Left ventricle myocardium inferior (tissue), 1 donor: ENCODE measurements at places on chromosomes 12 and 14.
A peak's percentile ranks its signal among the peaks of the same experiment; 100 is the strongest.

- no peak for DNase-seq
Measured at GRCh38 chr14:51581017-51581881, 70.5 kb upstream of the FRMD6 start.

DNA sequence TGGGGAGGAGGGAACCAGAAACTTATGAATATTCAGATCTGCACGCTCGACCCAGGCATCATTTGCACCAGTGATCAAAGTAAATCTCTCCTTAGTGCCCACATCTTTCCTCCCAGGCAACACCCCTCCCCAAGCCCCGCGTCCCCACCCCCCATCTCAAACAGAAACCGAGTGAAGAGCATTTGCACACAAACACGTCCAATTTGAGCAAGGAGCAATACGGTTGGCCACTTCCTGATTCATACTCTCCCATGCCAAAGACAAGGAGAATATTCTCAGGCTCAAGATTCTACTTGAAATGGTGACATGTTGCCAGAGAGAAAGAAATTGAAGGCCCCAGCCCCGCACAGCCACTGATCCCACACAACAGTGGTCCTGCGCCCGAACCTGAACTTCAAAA lies 7.1 kb downstream of the FOXN3 start:
- no peak for DNase-seq

GRCh38 chr14:84298663-84299195 lies 1231.2 kb upstream of the FLRT2 start:
- DNase-seq = no peak

DNA sequence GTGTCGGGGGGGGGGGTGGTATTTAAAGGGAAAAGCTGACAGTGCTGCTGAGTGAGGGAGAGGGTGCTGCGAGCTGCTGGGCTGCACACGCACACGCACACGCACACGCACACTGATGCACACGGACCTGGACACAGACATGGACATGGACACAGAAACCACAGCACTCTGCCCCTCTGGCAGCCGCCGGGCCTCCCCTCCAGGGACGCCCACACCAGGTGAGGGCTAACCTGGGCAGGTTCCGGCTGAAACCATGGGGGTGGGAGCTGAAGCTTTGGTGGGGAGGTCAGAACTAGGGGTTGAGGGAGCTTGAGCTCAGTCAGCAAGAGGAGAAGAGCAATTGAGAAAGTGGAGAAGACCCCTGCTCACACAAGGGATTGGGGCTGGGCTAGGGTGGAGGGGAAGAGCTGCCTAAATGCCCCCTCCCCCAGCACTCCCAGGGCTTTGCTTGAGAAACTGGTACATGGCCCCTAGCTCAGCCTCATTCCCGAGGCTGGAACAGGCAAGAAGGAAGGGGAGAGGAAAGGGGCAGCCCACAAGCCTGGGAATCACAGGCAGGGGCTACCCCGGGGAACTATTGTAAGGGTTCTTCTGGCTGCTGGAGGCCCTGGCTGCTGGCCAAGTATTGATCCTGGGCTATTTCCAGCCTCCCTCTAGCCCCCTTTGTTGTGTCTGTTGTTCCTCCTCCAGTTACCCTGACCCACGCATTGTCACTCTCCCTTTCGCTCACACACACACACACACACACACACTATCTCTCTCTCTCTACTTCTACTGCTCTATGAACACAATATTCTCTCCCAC lies at the start of gene REM2:
Gene REM2 (plus strand): TSS at position 50 of the 804 bp plus-strand sequence. CDS start 66 bp downstream, at position 116.
- no peak for DNase-seq

DNA sequence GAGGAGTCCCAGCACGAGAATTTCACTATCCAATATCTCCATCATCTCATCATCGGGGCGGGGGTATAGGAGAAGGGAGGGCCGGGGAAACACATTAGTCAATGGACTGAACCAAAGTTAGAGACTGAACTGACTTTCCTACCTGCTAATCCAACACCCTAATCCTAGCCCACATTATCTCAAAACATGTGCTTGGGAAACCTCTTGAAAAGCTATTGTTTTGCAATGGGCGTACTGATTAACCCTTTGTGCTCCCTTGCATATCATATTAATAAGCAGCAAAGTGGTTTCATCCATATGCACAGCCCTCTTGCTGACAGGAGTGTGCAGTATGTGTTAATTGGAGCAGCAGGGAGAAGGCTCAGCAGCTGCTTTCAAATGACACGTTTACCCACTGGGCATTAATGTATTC lies 125.7 kb upstream of the GRIP1 start:
- DNase-seq = no peak

- DNase-seq = no peak
Measured at GRCh38 chr12:25811656-25812126, 146.8 kb upstream of the RASSF8 start.

- DNase-seq = no peak
Measured at GRCh38 chr12:132326646-132327045, 2.7 kb downstream of the GALNT9 start.

GRCh38 chr14:92902726-92903125 lies 20.2 kb upstream of the CHGA start:
- no peak for DNase-seq

DNA sequence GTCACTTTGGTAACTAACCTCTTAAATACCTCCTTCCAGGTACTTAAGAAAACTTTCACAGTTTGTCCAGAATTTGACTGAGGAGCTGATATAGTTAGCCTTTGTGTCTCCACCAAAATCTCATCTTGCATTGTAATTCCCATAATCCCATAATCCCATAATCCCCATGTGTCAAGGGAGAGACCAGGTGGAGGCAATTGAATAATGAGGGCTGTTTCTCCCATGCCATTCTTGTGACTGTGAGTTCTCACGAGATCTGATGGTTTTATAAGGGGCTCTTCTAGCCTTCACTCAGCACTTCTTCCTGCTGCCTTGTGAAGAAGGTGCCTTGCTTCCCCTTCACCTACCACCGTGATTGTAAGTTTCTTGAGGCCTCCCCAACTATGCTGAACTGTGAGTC lies 7.8 kb upstream of the NOVA1 start:
- no peak for DNase-seq

GRCh38 chr14:44798386-44799242 lies 163.1 kb downstream of the KLHL28 start:
- DNase-seq = no peak

GRCh38 chr14:74596741-74597450 lies 15.1 kb downstream of the LTBP2 start:
- DNase-seq = no peak

DNA sequence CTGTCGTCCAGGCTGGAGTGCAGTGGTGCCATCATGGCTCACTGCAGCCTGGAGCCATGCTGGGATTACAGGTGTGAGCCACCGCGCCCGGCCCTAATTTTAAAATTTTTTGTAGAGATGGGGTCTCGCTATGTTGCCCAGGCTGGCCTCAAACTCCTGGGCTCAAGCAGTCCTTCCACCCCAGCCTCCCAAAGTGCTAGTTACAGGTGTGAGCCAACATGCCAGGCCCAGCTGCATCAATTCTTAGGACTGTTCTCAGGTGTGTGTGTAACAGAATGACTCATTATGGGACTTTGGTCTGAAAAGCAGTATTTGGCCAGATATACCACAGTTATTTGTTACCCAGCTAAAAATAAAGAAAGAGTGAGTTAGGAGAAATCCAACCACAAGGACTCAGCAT lies 17.4 kb downstream of the LETMD1 start:
- DNase-seq = no peak

DNA sequence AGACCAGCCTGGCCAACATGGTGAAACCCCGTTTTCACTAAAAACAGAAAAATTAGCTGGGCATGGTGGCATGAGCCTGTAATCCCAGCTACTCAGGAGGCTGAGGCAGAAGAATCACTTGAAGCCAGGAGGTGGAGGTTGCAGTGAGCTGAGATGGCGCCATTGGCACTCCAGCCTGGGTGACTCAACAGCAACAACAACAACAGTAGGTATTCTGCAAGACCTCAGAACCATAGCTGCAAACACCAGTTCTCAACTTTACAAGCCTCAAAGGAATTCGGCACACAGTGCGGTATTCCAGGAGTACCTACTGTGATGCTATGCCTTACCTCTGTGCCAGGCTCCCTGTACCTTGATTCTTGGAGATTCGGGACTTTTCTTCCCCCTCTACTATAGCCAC lies 15.8 kb downstream of the FOXN3 start:
- DNase-seq = no peak

GRCh38 chr14:89027097-89027740 lies 202.8 kb downstream of the TTC8 start:
- DNase-seq = peak; percentile 38

DNA sequence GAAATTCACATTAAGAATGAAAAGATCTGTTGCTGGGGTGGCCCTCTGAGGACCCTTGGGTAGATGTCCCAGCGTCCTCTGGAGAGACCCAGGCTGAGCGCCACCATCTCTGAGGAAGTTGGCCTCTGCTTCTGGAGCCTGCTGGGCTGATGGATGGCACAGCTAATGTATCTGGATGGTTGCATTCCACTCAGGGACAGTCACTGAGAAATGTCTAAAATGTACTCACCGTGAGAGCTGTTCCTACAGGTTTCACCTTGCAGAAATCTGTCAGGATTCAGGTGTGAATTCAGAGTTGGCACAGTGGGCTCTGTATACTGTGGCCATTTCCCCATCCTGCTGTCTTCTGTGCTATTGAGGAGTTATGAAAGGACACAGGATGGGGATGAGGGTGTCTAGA lies 247.2 kb downstream of the AACS start:
- DNase-seq = no peak

DNA sequence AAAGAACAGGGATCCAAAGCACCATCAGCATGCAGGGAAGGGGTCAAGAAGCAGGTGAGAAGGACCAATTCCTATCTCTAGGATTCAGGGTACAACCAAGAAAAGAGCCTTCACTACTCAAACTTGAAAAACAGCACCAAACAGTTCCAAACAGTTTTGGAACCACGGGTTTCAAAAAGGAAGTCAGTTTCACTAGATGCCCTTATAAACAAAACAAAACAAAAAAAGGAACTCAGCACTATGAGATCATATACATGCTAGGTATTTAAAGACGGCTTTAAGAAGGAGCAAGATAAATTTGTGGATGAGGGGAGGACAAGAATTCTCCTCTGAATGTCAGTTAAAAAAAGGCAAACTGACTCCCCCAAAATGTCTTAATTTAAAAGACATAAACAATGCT lies 6.0 kb downstream of the INSM2 start:
- no peak for DNase-seq

DNA sequence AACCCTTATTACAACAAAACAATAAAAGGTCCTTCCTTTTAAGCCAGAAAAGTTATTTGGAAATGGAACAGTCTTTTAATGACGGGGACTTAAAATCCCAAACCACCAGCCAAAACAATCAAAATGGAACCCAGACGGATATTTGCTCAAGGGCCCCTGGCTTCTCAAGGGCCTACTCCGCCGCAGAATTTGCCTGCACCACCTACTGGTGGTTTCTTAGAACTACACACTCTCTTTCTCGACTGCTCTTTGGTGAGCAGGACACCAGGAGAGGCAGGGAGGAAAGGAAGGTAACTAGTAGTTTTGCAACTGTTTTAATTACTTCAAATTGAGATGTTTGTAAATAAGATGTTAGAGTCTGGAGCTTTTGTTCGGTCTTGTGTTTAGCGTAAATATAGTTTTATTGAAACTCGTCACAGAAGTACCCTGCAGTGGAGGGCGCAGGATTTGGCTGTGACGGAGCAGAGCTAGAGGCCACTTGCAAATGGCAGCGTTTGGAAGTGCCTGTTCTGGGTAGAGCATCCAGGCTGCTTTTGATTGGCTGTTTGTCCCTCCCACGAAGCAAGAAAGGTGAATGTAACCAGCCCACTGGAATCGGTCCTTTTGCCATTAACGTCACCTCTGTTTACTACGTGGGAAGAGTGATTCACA lies 238.5 kb downstream of the CACNA1C start:
- no peak for DNase-seq

- DNase-seq = no peak
Measured at GRCh38 chr12:45112306-45112705, 61.4 kb upstream of the DBX2 start.

DNA sequence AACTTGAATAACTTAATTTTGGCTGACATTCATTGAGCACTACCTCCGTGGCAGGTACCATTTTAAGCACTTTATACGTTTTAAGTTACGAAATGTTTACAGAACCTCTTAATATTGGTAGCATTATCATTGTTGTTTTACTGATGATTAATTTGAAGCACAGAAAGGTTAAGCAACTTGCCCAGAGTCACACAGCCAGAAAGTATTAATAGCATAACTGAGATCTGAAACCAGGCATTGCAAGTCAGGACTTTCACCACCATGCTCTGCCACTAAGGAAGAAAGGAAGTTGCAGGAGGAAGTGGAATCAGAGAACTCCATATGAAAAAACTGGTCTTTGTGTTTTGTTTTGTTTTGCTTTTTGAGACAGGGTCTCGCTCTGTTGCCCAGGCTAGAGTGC lies 28.2 kb upstream of the BCAT1 start:
- DNase-seq = no peak

GRCh38 chr12:131418121-131418520 lies 292.8 kb upstream of the SFSWAP start:
- no peak for DNase-seq

DNA sequence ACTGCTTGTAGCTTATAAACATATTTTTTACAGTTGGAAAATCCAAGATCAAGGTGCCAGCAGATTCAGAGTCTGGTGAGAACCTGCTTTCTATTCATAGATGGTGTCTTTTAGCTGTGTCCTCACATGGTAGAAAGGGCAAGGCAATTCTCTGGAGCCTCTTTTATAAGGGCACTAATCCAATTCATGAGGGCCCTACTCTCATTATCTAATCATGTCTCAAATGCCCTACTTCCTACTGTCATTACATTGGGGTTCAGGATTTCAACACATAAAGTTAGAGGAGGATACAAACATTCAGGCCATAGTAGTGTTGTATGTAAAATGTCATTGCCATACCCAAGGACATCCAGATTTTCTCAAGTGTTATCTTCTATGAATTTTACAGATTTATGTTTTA lies 496.4 kb downstream of the TMTC2 start:
- DNase-seq = no peak

- no peak for DNase-seq
Measured at GRCh38 chr12:121212875-121213274, 2.9 kb downstream of the P2RX4 start.
